A673 (cell line): ENCODE measurements at places on chromosomes 3 and 15. TPM values are rescaled to one million over a fixed set of nuclear protein-coding genes. Genes with fewer than 3 reads are reported as not detected.

- H3K27ac ChIP-seq, result no peak overlapping the region
- H3K27me3 ChIP-seq, result no peaks in the 10 kb centered on the region
- H3K36me3 ChIP-seq, result no peaks in the 10 kb centered on the region
- DNase-seq, result no peak
- H3K4me1 ChIP-seq, result peaks cover 21% of the 10 kb centered on the region
Measured at GRCh38 chr3:177135841-177136492, 61.3 kb downstream of the TBL1XR1 start.

GRCh38 chr3:40524222-40524567 lies 565 bp upstream of the ZNF621 start:
- no peaks in the 10 kb centered on the region for H3K27me3 ChIP-seq
- no peak for DNase-seq
- no peaks in the 10 kb centered on the region for H3K36me3 ChIP-seq
- no peak overlapping the region for H3K27ac ChIP-seq
- no peaks in the 10 kb centered on the region for H3K4me1 ChIP-seq

GRCh38 chr3:29601861-29602585 lies 321.2 kb downstream of the RBMS3 start:
- peak; percentile 84 for DNase-seq
- no peak overlapping the region for H3K4me3 ChIP-seq
- no peaks in the 10 kb centered on the region for H3K27me3 ChIP-seq
- H3K4me1 ChIP-seq, result peaks cover 29% of the 10 kb centered on the region
- H3K36me3 ChIP-seq, result no peaks in the 10 kb centered on the region
- H3K27ac ChIP-seq, result peak overlapping the region; percentile 2

- H3K36me3 ChIP-seq, result no peaks in the 10 kb centered on the region
- H3K4me1 ChIP-seq, result peaks cover 5% of the 10 kb centered on the region
- no peak overlapping the region for H3K27ac ChIP-seq
- no peak for DNase-seq
- H3K4me3 ChIP-seq, result no peak overlapping the region
Measured at GRCh38 chr15:68210409-68210756, 5.3 kb upstream of the CALML4 start.

The PBRM1 gene
- total RNA-seq, result 57.1 and 65.0 TPM in 2 replicates

DNA sequence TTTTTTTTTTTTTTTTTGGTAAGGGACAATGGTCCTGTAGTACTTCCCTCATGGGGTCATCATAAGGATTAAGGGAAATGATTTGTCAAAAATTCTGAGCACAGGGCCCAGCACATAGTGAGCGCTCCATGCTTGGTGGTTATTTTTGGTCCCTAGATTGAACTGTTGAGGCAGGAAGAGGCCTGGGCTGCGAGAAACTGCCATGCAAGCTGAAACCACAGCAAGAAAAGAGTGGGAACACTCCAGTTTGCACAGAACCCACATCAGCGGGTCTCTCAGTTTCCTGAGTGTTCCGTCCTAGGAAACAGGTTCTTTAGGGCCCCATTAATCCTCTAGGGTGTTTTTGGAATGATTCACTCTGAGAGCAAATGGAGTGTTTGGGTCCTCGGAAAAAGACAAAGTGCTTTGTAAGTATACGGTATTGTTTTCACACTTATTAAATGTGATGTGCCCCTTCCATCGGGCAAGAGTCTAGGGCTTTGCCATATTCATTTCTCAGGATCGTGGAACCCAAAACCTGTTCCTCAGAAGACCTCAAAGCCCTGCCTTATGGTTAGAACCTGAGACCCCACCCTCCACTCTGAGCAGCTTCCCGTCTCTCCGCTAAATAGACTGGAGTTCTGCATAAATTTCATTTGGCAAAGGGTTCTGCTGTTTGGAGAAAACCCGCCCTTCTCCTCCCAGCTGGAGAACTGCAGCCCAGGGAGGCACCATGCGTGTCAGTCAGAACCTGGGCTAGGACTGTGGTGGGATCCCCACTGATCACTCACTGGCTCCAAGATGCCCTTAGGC lies 60.4 kb downstream of the SPSB4 start:
- no peaks in the 10 kb centered on the region for H3K4me1 ChIP-seq
- no peak overlapping the region for H3K27ac ChIP-seq
- no peaks in the 10 kb centered on the region for H3K27me3 ChIP-seq

DNA sequence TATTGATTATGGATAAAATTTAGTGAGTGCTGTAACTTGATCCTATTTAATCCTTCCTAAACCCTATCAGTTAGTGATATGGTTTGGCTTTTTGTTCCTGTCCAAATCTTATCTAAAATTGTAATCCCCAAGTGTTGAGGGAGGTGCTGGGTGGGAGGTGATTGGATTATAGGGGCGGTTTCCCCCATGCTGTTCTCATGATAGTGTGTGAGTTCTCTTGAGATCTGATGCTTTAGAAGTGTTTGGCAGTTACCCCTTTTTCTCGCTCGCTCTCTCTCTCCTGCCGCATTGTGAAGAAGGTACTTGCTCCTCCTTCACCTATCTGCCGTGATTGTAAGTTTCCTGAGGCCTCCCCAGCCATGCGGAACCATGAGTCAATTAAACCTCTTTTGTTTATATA lies 134.0 kb upstream of the SUCLG2 start:
- H3K27me3 ChIP-seq, result no peaks in the 10 kb centered on the region
- no peaks in the 10 kb centered on the region for H3K4me1 ChIP-seq
- no peak overlapping the region for H3K27ac ChIP-seq
- no peak for DNase-seq

GRCh38 chr3:157469561-157470294 lies 33.1 kb downstream of the PTX3 start:
- no peaks in the 10 kb centered on the region for H3K4me1 ChIP-seq
- H3K4me3 ChIP-seq, result no peak overlapping the region
- H3K27ac ChIP-seq, result no peak overlapping the region
- H3K27me3 ChIP-seq, result no peaks in the 10 kb centered on the region
- DNase-seq, result no peak

DNA sequence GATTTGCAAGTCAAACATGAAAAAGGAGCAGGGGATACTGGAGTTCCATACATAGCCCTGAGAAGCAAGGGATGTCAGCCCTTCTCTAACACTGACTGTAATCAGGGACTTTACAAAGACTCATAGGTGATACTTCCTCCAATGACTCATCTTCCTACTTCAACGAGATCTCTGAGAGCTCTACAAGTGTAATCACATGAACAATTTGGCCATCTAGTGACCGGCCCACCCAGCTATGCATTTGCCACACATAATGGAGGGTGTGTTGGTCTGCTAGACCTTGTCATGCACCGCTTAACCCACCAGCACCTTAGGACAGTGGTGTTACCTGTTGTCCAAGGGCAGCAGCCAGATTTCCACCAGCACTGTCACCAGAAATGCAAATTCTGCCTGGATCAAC lies 75.3 kb downstream of the NCEH1 start:
- DNase-seq, result no peak
- no peaks in the 10 kb centered on the region for H3K4me1 ChIP-seq
- no peaks in the 10 kb centered on the region for H3K36me3 ChIP-seq
- H3K27me3 ChIP-seq, result no peaks in the 10 kb centered on the region
- H3K4me3 ChIP-seq, result no peak overlapping the region

DNA sequence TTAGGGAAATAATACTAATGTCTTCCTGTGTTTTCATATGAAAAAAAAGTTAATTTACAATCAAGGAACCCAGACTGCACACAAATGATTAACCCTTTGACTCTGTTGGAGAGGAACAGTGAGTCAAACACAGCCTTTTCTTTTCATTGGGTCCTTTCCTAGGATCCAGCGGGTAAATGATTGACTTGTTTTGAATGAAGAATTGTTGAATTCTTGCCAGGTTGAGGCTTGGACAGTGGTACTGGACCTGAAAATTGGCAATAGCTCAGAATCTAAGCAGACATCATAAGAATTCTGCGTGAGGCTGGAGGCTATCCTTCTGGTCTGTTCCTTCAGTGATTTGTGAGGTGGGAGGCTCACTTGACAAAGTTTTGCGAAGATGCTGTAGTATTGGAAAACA lies 143.0 kb downstream of the RYR3 start:
- H3K27ac ChIP-seq, result no peak overlapping the region
- no peaks in the 10 kb centered on the region for H3K27me3 ChIP-seq
- no peak overlapping the region for H3K4me3 ChIP-seq
- H3K4me1 ChIP-seq, result no peaks in the 10 kb centered on the region
- no peak for DNase-seq

- H3K4me1 ChIP-seq, result peaks cover 29% of the 10 kb centered on the region
- no peak for DNase-seq
- no peaks in the 10 kb centered on the region for H3K36me3 ChIP-seq
- no peak overlapping the region for H3K4me3 ChIP-seq
Measured at GRCh38 chr3:112643621-112644240, 2.8 kb upstream of the CCDC80 start.

DNA sequence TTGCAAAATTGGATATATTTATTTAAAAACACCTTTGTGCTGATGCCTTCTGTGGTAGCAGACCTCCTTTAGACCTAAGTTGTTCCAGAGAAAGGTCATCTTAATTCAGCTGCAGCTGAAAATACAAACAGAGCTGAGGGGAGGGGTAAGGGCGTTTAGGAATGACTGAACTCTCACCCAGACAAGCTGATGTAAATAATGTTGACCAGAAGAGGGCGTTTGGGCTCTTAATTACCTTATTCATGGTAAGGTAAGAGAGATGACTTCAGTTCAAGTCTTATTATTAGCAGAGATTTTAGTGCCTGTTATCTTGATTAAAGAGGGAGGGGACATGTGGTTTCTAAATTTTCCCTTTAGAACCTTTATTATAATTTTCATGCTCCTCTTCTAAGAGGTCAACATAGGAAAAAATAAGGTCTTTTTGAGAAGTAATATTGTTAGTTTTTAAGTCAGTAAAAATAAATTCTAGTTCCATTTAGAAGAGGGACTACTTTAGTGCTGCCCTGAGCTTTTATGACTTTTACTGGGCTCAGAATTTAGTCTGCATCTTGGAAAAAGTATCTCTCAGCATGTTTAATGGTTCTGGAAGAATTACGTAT lies 46.3 kb downstream of the GPR171 start:
- no peak overlapping the region for H3K4me3 ChIP-seq
- no peaks in the 10 kb centered on the region for H3K36me3 ChIP-seq
- no peak overlapping the region for H3K27ac ChIP-seq
- no peaks in the 10 kb centered on the region for H3K4me1 ChIP-seq
- H3K27me3 ChIP-seq, result no peaks in the 10 kb centered on the region
- peak; percentile 78 for DNase-seq

The BNC1 gene
- 0.37 and 0.46 TPM in 2 replicates for total RNA-seq

GRCh38 chr3:69204315-69204957 lies 82.0 kb upstream of the LMOD3 start:
- no peaks in the 10 kb centered on the region for H3K27me3 ChIP-seq
- peak; percentile 8 for DNase-seq
- H3K27ac ChIP-seq, result no peak overlapping the region
- no peaks in the 10 kb centered on the region for H3K4me1 ChIP-seq
- H3K36me3 ChIP-seq, result no peaks in the 10 kb centered on the region

- H3K27ac ChIP-seq, result no peak overlapping the region
- H3K27me3 ChIP-seq, result peaks cover 5% of the 10 kb centered on the region
- no peak overlapping the region for H3K4me3 ChIP-seq
- H3K36me3 ChIP-seq, result no peaks in the 10 kb centered on the region
- no peak for DNase-seq
Measured at GRCh38 chr3:183478501-183478900, 50.1 kb upstream of the MCF2L2 start.

GRCh38 chr3:260898-261297 lies 64.3 kb downstream of the CHL1 start:
- no peaks in the 10 kb centered on the region for H3K4me1 ChIP-seq
- no peaks in the 10 kb centered on the region for H3K36me3 ChIP-seq
- H3K27me3 ChIP-seq, result no peaks in the 10 kb centered on the region

DNA sequence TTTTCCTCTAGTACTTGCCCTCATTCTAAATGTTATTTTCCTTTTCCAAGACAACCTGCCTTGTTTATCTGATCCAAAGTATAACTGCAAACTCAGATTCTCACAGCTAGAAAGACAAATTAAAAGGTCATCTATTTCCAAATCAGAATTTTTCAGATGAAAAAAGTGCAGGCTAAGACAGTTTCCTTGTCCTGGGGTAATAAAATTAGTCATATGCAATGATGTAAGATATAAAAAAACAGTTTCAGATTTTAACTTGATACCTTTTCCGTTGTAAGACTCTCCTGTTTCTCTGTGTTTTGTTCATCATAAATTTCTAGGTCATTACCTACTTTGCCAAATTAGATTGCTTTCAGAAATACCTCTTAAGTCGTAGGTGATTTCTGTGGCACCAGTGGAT lies 238.4 kb upstream of the PEX5L start:
- H3K4me1 ChIP-seq, result no peaks in the 10 kb centered on the region
- no peak overlapping the region for H3K27ac ChIP-seq
- H3K4me3 ChIP-seq, result no peak overlapping the region
- DNase-seq, result no peak
- H3K36me3 ChIP-seq, result no peaks in the 10 kb centered on the region

DNA sequence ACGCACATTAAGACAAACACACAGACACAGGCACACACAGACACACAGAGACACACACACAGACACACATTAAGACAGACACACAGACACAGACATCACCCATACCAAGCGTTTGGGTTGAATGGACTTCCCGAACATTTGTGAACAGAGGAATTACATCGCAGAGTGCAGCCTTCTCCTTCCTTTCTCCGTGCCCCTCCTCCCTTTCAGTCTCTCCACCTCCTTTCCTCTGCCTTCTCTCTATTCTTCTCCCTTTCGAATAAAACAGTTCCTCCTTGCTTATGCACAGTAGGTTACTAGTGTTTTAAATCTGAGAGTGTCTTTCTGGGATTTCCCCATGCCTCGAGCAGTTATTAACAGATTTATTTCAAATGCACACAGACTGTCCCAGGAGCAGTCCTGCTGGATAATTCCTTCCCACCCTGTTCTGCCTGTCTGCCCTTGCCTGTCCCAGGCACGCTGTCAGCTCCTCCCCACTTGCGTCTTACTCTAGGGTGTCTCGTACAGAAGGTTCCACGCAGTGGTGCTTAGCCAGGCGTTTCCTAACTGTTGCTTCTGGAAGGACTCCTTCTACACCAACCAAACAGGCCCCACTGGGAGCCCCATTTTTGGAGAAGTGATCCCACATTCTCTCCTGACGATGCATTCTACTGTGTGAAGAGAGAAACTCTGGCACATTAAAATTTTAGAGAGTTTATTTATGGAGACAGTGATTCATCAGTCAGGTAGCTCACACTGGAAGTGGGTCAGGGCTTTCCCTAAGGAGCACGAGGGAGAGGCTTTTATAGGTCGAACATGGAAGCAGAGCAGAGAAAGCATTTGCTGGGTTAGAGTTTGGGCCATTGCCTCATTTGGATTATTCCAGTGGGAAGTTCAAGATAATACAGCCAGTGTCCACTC lies 163.8 kb downstream of the SV2B start:
- H3K27ac ChIP-seq, result no peak overlapping the region
- DNase-seq, result no peak
- H3K27me3 ChIP-seq, result no peaks in the 10 kb centered on the region
- H3K36me3 ChIP-seq, result no peaks in the 10 kb centered on the region

DNA sequence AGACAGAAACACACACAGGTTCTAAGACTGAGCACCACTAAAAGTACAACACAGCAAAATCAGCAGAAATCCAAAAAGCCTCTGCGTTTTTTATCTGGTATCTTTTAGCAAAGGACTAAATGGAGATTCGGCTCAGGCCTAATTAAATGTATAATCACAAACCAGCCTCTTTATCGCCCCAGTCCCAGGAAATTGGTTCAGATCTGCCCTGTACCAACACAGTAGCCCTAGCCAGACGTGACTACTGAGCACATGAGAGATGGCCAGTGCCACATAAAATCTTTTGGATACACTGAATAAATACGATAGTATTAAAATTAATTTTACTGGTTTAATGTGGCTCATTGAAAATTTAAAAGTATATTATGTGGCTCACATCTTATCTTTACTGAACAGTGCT lies 19.7 kb downstream of the TBC1D2B start:
- H3K27me3 ChIP-seq, result no peaks in the 10 kb centered on the region
- no peak overlapping the region for H3K27ac ChIP-seq
- H3K36me3 ChIP-seq, result no peaks in the 10 kb centered on the region
- DNase-seq, result no peak
- peaks cover 10% of the 10 kb centered on the region for H3K4me1 ChIP-seq
- no peak overlapping the region for H3K4me3 ChIP-seq
